ENCODE measurements at places on chromosomes 5 and 9.
A peak's percentile ranks its signal among the peaks of the same experiment; 100 is the strongest.

DNA sequence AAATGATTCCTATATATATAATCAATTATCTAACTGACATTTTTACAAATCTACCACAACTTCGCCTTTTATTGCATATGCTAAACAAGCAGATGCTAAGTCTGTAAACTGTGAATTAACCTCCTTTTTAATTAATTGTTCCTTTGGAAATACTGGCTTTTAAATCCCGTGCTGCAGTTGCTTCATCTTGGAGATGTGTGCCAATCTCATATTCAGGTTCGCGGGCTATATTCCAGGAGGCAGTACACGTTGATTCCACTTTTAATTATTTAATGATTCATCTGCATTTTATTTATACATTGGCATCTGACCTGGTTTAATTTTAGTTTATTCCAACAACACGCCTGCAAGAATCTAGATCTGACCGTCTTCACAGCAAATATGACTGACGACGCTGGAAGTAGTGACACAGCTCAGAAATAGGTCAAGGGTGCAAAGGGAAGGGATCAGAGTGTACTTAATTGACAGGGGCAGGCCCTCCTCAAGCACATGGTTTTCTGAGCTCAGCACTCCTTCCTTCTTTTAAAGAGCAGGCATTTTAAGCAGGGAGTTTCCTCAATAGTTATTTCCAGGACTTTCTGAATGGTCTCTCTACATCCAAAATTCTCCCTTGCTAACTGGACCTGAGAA is 125.2 kb downstream of the GLIS3 start:
- no peak for DNase-seq

- no peak for DNase-seq
Measured at GRCh38 chr5:2888520-2889060, 137.1 kb upstream of the IRX2 start.

- DNase-seq, result no peak
Measured at GRCh38 chr5:170302653-170303501, 5.3 kb upstream of the LCP2 start.

GRCh38 chr9:85516455-85516854 is 225.3 kb downstream of the AGTPBP1 start:
- no peak for DNase-seq

DNA sequence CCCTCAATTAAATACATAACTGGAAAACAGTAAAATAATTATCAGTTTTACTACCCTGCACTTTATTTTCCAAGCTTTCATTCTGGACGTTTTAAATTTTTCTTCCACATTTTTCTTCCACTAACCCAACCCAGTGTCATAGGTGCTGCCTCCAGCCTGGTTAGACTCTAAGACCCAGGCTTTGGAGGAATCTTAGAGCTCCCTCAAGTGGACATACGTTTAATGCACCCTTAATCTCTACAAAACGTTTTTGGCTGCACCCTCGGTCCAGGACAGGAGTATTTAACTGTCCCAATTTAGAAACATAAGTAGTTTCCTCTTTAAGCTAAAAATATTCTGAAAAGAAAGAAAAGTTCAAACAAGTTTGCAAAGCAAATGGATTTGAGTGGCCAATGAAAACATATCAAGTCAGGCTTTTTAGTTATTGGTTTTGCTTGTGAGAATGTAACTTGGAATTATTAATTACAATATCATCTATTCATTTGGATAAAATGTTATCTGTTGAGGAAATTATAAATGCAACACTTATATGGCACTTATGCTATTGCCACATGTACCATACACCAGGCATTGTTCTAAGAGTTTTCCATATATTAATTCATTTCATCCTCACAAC is 38.9 kb downstream of the CDH6 start:
- DNase-seq, result peak; percentile 20

DNA sequence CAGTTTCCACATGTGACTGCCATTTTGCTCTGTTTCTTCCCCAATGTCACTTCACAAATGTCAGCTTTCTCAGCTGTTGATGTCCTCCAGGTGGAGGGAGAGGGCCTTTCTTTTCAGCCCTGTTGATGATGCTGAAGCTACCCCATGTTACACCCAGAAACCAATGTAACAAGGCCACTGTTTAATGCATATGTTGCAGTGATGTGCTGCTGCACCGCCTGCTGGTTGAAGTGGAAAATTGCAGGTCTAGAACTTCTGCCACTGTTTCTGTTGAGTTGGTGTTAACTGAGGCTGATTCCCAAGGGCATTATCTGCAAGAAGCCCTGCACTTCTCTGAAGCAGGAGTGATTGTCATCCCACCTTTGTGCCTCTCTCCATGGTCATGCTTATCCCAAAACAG is 428.4 kb downstream of the KDM4C start:
- DNase-seq, result peak; percentile 11

GRCh38 chr9:86181379-86182315 is 77.8 kb downstream of the C9orf153 start:
- DNase-seq, result no peak

GRCh38 chr9:38061326-38061977 is 7.6 kb downstream of the SHB start:
- no peak for DNase-seq

DNA sequence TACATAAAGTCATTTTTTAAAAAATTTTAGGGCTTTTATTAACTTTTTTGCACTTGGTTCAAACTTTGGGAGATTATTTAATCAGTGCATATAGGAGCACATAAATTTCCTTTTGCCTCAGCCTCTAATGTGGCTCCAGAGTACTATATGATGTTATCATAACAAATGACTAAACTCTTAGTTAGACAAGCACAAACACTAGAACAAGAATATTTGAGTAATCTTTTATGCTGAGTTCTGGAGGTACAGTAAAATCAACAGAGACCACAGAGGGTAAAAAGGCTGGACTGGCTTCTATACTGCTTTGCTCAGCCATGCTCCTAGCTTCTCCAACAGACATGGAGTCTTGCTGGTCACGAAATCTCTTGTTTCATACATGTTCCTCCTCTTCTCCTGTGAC is 52.5 kb upstream of the SGCD start:
- DNase-seq, result no peak

DNA sequence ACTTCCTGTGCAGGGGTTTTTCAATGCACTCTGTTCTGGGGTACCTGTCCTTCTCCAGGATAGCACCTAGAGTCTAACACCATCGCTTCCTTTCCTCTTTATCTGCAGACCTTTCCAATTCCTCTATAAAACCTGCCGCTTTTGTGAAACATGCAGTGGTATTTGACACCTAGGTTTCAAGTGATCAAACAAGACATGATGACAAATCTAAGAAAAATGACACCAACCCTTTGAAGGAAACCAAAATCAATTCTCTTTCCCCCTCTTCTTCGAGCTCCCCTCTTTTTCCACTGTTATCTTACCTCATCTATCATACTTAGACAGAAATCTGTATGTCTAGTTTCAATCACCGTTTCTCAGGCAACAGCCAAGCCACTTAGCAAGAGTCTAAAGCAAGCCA is 25.6 kb upstream of the RANBP17 start:
- no peak for DNase-seq

GRCh38 chr5:39587675-39588074 is 162.9 kb upstream of the DAB2 start:
- DNase-seq, result no peak

- peak; percentile 36 for DNase-seq
Measured at GRCh38 chr9:136400038-136400834, at the start of gene SNAPC4. Gene SNAPC4, minus strand, starts transcription at chr9:136400170. Its CDS starts 1,742 bp downstream, at chr9:136398428.

GRCh38 chr9:18009902-18010301 is 431.0 kb downstream of the SH3GL2 start:
- DNase-seq, result no peak

DNA sequence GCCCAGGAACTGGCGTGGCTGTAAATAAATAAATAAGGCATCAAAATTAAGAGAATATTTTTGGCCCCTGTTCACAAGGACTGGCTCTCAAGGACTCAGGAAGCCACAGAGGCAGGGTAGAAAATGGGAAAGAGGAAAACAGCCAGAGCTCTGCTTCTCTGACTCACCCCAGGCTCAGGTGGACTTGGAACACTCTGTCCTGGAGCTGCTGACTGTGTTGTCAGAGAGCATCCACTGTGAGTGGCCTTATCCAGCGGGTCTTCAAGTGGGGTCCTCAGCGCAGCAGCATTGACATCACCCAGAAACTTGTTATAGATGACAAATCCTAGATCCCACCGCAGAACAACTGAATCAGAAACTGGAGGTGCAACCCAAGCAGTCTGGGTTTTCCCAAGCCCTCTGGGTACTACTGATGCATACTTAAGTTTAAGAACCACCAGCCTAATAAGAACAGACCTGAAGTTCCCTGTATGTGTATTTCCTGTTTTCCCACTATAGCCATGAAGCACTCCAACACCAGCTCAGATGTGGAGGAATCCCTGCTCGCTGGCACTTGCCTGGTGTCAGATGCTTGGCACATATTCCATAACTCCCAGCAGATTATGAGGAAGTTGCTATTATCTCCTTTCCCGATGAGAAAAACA is 20.5 kb downstream of the ADRA1B start:
- DNase-seq, result no peak

GRCh38 chr5:136004436-136004835 is 24.4 kb upstream of the TGFBI start:
- no peak for DNase-seq

DNA sequence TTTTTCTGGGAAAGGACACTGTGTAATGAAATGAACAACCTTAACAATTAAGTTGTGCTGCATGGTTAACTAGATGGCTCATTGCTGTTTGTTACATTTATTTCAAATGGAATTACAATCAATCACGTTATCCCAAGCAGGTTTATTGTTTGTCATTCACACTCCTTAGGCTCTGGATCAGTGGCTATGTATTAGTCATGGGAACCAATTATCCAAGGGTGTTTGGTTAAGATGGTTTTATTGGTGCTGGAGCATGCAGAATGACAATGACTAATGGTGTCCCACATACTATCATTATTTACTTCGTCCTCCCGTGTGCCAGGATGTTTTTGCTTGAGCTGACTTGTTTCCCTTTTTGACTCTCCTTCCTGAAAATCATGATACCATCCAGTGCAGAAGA is 10.6 kb upstream of the TRPC7 start:
- DNase-seq, result no peak

DNA sequence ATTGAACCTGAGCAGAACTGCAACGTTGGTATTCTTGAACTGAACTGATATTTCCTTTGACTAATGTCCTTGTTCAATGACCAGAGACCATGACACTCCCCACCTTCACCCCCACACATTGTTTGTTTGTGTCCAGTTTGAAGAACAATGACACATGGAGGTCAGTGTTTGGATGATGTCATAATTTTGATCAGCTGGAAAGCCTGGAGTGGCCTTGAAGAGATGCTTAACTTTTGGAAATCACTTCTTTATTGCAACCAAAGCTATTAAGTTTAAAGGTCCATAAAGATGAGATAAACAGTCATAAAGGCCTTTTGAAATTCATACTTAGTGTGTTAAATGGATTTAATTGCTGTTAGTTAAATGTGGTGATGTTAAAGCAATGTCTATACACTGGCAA is 92.7 kb downstream of the TMC1 start:
- DNase-seq, result no peak

GRCh38 chr5:20536341-20536740 is 548.3 kb upstream of the CDH18 start:
- no peak for DNase-seq

- no peak for DNase-seq
Measured at GRCh38 chr9:137302449-137303150, 529 bp upstream of the NRARP start.

GRCh38 chr9:974996-975739 is 1.3 kb upstream of the DMRT3 start:
- DNase-seq, result no peak

- DNase-seq, result no peak
Measured at GRCh38 chr9:12916042-12916441, 141.2 kb downstream of the LURAP1L start.

GRCh38 chr5:56947052-56947451 is 4.9 kb downstream of the MIER3 start:
- no peak for DNase-seq

- DNase-seq, result no peak
Measured at GRCh38 chr5:141850244-141850768, 27.9 kb downstream of the PCDH1 start.

- DNase-seq, result no peak
Measured at GRCh38 chr9:29798599-29798998, 2225.3 kb upstream of the C9orf72 start.

DNA sequence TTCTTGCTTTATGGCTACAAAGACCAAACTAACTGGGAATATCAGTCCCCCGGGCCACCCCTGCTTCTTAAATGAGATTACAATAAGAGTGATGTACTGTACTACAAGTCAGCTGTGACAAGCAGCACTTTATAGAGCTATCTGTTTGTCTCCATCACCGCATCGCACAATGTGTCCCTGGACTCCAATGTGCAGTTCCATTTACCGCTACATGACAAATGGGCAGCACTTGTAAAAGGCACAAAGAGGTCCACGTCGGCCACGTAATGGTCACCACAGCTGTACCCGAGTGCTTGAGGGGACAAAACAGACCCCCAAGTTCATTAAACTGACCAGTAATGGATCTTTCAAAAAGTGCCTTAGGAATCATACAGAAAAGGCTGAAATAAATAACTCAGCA is 54.1 kb downstream of the PSMB7 start:
- no peak for DNase-seq

All from HFF-Myc (cell line).